ENCODE measurements at places on chromosomes 11 and 22. TPM values are rescaled to one million over a fixed set of nuclear protein-coding genes. Genes with fewer than 3 reads are reported as not detected.

The ART5 gene
- total RNA-seq: not detected

The RIBC2 gene
- total RNA-seq: 0.42 TPM

The MS4A3 gene
- total RNA-seq: not detected

The FGF4 gene
- total RNA-seq: 3.3 TPM

The AIFM3 gene
- 1.8 TPM for total RNA-seq

The SYCE3 gene
- not detected for total RNA-seq

The CD248 gene
- 51.3 TPM for total RNA-seq

The ANO1 gene
- total RNA-seq: 5.7 TPM

The C11orf86 gene
- not detected for total RNA-seq

Measured in tibial nerve (tissue), 4 donors.